ENCODE measurements at places on chromosomes 13 and 19. TPM values are rescaled to one million over a fixed set of nuclear protein-coding genes. Genes with fewer than 3 reads are reported as not detected.

Gene FFAR3
- total RNA-seq = under 0.01 TPM

- DNase-seq = no peak
These were observed 24.2 kb downstream of the EPN1 start for GRCh38 chr19:55699221-55699620.

- DNase-seq = no peak
These were observed 541.4 kb upstream of the SLITRK5 start for GRCh38 chr13:87129602-87130300.

DNA sequence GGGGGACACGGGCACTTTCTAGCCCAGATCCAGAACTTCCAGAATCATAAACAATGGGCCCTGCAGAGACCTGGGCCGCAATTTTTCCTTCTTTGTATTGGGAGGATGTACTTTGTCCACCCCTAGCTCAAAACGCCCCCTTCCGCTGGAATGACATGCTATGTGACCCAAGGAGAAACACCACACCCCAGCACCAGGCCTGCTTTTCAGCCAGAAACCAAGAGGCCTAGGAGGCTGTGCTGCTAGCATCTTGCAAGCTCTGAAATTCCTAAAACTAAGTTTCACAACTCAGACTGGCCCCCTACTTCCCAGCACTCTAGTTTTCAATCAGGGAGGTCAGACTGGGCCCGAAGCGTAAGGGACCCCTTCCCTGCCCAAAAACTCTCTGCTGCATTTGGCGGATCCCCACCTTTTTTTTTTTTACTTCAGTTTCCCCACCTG, 538 bp downstream of the LSM4 start:
- peak; percentile 56 for DNase-seq

Gene IL11
- total RNA-seq = not detected

DNA sequence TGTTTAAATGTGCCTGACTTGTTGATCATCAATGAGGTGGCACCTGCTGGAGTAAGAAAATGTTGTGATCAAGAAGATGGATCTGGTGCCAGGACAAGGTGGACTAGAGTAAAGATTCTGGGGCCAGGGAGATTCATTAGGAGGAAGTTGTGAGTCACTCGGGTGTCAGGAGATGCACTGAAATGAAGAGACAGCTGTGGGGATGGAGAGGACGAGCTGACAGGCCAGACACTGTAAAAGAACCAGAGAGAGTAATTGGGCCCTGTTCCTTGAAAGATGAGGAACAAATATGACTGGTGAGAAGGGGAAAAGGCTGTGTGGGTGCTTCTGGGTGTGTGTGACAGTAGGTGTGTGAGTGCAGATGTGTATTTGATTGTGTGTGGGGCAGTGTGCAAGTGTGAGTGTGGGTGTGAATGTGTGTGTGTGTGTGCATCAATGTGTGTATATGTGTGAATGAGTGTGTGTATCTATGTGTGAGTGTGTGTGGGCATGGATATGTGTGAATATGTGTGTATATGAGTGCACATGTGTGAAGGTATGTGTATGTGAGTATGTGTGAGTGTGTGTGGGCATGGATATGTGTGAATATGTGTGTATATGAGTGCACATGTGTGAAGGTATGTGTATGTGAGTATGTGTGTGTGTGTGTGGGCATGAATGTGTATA, 260.5 kb downstream of the RFC3 start:
- DNase-seq = no peak

Gene TFDP1
- 31.8 TPM for total RNA-seq

All from lung microvascular endothelial cell (primary cell).